Retina (tissue), 1 donor: ENCODE measurements at places on chromosomes 2 and 18.

GRCh38 chr2:206241736-206242135 is 32.7 kb upstream of the ZDBF2 start:
- no peak for DNase-seq

DNA sequence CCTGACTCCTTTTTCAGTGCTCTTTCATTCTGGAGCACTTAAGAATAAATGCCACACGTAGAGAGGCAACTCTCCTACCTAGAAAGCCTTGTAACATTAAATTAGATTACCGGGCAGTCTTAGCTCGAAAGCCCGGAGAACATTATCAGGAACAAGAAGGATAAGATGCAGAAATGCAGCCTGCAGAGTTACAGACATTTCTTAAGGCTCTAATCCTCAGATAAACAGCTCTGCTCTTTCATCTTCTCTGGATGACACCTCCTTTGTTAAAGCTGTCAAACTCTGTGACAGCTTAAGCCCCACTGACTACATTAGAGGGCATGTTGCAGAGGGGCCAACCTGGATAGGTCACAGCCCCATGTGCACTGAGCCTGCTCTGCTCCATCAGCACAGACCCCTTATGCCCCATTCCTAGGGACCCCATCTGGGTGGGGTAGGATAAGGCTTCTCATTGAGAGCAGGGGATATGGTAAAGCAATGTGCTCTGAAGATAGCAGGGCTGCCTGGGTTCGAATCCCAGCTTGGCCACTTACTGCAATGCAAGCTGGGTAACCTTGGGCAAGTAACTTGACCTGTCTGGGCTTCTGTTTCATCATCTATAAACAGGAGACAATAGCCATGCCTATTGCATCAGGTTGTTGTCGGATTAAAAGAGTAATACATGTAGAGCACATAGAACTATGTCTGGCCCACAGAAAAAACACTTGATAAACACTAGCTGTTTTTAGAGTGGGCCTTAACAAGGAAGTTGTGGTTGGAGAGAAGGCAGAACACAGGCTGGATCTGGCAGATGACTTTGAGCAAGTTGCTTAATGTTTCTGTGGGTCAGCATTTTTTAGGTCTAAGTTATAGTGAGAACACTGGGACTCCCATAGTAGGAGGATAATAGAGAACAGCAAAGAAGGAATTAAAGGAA is 111.4 kb downstream of the THNSL2 start:
- no peak for DNase-seq

DNA sequence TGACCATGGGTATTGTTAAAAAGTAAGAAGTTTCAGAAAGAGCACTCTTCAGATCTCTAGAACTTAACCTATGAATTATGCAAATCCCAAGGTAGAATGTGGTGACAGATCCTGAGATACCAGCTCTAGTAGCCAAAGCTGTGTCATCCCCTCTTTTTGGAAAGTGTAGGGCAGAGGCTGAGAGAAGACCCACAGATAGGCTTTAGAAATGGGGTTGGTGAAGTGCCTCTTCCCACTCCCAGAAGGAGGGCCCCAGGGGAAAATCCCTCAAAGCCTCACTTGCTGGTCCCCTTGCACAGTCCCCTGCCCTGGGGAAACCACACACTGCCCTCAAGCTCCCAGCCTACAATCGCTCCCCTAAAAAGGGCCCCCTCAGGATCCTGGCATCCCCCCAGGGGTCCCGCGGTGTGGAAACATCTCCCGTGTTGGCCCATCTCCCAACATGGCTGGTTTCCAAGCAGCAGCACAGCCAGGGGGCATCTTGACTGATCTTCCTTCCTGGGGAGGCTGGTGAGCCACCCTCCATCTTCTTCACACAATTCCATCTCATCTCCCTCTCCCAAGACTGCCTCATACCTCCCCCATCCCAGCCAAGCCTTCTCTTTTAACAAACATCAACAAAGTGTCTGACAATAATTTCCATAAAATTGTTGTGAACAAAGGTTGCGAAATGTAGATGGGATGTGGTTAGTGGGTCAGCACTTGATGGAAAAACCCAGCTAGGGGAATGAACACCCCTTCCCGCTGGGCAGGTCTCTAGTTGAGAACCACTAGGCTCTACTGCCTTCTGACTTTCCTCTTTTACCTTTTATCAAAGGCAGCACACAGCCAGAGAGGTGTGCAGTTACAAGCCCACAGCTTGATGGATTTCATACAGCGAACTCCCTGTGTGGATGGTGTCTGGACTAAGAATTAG is 25.1 kb downstream of the MAL start:
- no peak for DNase-seq

DNA sequence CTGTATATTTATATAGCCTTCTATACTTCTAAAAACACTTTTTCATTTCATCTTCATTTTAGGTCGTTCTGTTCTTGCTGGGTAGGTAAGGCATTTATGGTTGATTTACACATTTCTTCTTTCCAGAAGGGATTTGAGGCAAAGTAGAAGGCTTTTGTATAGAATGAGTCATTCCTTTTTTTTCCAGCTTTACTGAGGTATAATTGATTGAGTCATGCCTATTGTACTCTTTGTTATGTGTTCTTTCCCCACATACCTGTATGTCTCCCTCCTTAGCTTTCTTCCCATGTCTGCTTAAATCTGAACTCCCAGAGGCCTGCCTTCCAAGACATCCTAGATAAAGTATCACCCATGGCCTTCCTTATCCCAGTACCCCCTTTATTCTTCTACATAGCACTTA is 4.8 kb upstream of the CDC42EP3 start:
- no peak for DNase-seq

- no peak for DNase-seq
These were observed 504.8 kb downstream of the PIK3C3 start for GRCh38 chr18:42459873-42460272.

GRCh38 chr2:136448432-136448831 is 316.9 kb upstream of the THSD7B start:
- DNase-seq = peak; percentile 78

DNA sequence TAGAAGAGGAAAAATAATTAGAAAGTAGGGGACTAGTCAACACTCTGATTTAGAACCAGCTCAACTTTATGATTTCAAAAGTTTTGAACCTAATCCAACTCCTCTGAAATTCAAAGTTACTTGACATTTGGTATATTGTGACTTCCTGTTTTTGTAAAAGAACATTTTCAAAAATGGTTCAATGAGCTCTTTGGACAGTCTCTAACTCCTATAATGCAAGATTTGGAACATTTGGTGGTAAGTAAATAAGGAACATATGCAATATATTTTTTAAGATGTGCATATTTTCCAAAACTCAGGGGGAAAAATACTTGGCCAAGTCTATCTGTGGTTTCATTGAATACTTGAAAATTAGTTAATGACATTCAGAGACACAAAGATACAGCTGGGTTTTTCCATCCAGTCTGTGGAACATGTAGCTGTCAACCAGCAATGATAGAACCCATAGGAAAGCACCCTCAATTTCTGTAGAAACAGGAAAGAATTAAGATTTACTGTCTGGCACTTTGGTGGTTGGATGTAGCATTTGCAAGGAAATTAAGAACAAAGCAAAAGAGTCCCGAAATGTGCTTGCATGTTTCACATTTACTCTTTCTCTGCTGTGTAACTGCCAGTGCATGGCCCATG is 17.0 kb upstream of the ANKRD44 start:
- no peak for DNase-seq

GRCh38 chr2:66781804-66782203 is 346.9 kb downstream of the MEIS1 start:
- DNase-seq = no peak

- DNase-seq = no peak
These were observed 97.8 kb downstream of the NCK2 start for GRCh38 chr2:105842555-105842954.
